Left kidney (tissue), 8 donors: ENCODE measurements at places on chromosomes 6 and 20.

- no peak for DNase-seq
These were observed 360.7 kb upstream of the ZFP64 start for GRCh38 chr20:52552181-52552872.

DNA sequence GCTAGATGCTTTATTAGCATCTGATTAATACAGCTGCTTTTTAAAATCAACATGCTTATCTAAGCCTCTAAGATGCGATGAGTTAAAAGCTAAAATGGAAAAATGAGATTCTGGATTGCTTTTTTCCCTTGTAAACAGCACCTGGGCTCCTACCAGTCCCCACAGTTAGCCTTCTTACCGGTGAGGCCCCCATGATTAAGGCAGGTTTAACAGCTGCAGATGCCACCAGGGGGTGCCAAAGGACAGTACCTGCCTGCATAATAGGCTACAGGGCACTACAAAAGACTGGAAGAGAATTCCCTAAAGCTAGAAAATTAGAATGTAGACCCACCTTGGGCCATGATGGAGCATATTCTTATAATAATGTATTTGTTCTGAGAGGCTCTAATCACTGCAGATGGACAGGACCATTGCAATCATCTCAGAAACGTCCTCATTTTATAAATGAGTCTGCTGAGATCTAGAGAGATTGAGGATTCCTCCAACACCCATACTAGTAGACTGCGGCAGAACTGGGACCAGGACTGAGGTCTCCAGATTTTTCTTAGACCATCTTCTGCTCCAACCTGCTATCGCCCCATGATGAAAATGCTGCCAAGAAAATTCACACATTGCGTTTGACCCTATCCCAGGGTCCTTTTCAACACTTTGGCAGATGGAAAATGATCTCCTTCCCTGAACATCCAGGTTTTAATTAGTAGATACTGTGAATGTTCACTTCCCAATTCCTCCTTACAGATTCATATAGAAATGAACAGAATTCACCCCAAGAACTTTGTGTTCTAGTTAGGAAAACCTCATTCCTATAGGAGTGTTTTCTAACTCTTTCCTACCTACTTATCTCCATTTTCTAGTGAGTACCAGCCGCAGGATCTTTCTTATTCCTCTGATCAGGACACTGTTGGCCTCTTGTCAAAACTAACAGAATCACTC, 148.8 kb downstream of the RPS12 start:
- DNase-seq: peak; percentile 53

GRCh38 chr6:71822625-71823024, 63.7 kb upstream of the RIMS1 start:
- no peak for DNase-seq

GRCh38 chr6:149503872-149504271, 19.1 kb upstream of the ZC3H12D start:
- no peak for DNase-seq

DNA sequence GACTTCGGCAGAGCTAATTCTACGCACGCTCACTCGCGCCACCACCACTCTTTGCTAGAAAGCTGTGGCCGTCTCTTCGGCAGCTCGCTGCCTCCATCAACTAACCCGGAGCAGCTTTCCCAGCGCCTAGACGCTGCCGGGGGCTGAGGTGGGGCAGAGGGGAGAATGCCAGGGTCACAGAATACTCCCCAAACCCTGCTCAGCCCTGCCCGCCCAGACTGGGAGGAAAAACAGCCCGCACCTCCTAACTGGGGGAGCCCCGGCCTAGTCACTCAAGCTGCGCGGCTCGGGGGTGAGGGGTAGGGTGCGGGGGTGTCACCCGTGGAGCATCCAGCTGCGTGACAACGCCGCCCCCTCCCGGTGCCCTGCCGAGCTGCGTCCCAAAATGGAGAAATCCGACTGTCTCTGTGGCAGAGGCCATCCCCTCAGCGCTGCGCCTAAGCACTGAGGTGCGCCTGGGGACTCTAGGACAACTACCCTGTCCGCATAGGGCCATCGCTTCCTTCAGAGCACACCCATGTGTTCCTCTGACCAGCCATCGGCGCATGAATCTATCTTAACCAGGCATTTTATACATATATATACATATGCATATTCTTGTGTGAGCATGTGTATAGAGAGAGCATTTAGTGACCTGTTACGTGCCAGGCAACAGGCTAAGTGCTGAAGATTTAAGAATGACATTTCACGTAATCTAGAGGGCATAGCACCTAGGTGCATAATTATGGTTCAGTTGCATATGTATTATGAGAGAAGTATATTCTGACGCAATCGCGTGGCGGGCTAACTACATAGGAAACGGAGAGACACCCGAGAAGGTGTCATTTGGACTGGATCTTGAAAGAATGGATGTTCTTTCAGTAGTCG, 1.5 kb upstream of the TENT5A start:
- DNase-seq: peak; percentile 49

DNA sequence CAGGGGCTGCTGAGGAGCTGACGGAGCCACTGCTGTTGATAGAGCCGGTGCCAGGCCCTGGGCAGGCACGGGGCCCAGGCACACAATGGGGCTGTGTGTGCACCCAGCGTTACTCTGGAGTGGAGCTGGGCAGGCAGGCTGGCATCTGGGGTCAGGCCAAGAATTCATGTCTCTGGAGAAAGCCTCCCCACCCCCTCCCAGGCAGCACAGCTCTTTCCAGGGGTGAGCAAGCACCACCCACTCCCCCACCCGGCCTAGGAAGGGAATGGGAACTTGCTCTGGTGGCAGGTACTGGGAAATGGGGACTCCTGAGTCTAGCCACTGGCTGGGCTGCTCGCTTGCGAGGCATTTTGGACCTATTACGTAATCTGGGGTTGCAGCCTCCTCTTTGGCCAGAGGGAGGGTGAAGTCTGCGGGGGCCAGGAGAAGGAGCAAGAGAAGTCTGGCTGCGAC, 22.7 kb downstream of the TFEB start:
- no peak for DNase-seq
